Common myeloid progenitor, CD34-positive (primary cell): ENCODE measurements at places on chromosomes 4 and X.

GRCh38 chr4:107017443-107018343 lies 18.4 kb downstream of the DKK2 start:
- no peak overlapping the region for H3K4me3 ChIP-seq
- no peak for DNase-seq
- H3K36me3 ChIP-seq: no peaks in the 10 kb centered on the region

- peak; percentile 95 for DNase-seq
- peaks cover 8% of the 10 kb centered on the region for H3K4me1 ChIP-seq
- no peak overlapping the region for H3K27ac ChIP-seq
- no peaks in the 10 kb centered on the region for H3K36me3 ChIP-seq
- no peak overlapping the region for H3K4me3 ChIP-seq
- H3K27me3 ChIP-seq: no peaks in the 10 kb centered on the region
These were observed 81.9 kb upstream of the QRFPR start for GRCh38 chr4:121462660-121463261.

- no peak overlapping the region for H3K27ac ChIP-seq
- H3K27me3 ChIP-seq: no peaks in the 10 kb centered on the region
- no peaks in the 10 kb centered on the region for H3K4me1 ChIP-seq
- no peaks in the 10 kb centered on the region for H3K36me3 ChIP-seq
These were observed 146.8 kb downstream of the DCLK2 start for GRCh38 chr4:150224896-150225591.

DNA sequence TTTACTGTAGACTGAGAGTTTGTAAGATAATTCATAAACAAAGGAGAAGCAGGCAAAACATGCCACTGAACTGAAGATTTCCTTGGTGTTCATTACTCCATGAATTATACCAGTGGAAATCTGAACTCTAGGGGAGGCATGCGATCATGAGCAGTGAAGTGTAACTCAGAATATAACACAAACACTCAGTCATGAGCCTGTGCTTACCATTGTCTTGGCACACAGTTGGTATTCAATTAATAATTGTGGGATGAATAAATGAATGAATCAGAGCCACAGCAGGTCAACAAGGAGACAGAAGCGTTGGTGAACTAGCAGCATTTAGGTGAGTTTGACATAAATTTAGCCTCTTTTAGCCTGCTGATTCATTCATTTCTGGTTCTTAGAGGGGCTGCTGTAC lies 263.5 kb upstream of the DKK2 start:
- no peak overlapping the region for H3K27ac ChIP-seq
- DNase-seq: no peak
- H3K27me3 ChIP-seq: no peaks in the 10 kb centered on the region
- H3K4me1 ChIP-seq: no peaks in the 10 kb centered on the region

GRCh38 chr4:174152717-174153466 lies 130.6 kb downstream of the FBXO8 start:
- H3K36me3 ChIP-seq: no peaks in the 10 kb centered on the region
- peaks cover 2% of the 10 kb centered on the region for H3K27me3 ChIP-seq
- no peak overlapping the region for H3K27ac ChIP-seq
- no peak overlapping the region for H3K4me3 ChIP-seq

GRCh38 chrX:51215266-51215665 lies 117.4 kb upstream of the NUDT10 start:
- H3K27me3 ChIP-seq: no peaks in the 10 kb centered on the region
- no peaks in the 10 kb centered on the region for H3K4me1 ChIP-seq
- no peak overlapping the region for H3K4me3 ChIP-seq
- no peak overlapping the region for H3K27ac ChIP-seq
- DNase-seq: peak; percentile 5

DNA sequence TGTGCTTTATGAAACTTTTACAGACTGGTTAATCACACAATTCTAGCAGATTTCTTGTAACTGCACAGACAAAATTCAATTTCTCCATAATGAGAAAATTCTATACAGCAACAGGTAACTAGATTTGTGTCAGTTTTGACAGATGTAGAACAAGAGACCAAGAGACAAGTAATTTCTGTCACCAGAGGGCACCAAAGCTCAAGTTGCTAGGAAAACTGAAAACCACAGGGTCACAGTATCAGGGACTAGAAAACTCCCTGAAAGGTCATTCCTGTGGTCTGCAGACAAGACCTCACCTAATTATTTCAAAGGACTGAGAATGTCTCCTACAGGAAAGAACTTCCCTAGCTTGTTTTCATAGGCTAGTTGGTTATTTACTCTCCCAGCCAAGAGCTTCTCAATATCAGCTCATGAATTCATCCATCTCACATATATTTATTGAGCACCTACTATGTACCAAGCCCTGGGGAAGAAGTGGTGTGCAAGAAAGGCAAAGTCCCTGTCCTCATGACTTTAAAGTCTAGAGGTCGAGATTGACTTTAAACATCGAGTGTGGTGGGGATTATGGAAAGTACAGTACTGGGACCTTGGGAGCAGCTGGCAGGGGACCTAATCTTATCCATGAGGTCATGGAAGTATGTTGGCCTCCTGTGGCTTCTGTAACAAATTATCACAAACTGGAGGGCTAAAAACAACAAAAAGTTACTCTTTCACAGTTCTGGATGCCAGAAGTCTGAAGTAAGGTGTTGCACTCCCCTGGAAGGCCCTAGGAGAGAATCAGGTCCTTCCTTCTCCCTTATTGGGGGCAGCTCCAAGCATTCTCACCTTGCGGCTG lies 47.8 kb upstream of the SETD7 start:
- H3K27me3 ChIP-seq: no peaks in the 10 kb centered on the region
- no peak overlapping the region for H3K4me3 ChIP-seq
- no peak overlapping the region for H3K27ac ChIP-seq
- no peaks in the 10 kb centered on the region for H3K36me3 ChIP-seq
- H3K4me1 ChIP-seq: peaks cover 9% of the 10 kb centered on the region
- DNase-seq: peak; percentile 66

- no peak for DNase-seq
- no peak overlapping the region for H3K27ac ChIP-seq
- H3K36me3 ChIP-seq: no peaks in the 10 kb centered on the region
- peaks cover 8% of the 10 kb centered on the region for H3K27me3 ChIP-seq
These were observed 32.9 kb upstream of the NDP start for GRCh38 chrX:44006081-44006480.

- no peaks in the 10 kb centered on the region for H3K4me1 ChIP-seq
- DNase-seq: no peak
- no peaks in the 10 kb centered on the region for H3K36me3 ChIP-seq
- no peak overlapping the region for H3K27ac ChIP-seq
- H3K27me3 ChIP-seq: peaks cover 3% of the 10 kb centered on the region
These were observed 14.8 kb downstream of the ANK2 start for GRCh38 chr4:113064244-113064643.

DNA sequence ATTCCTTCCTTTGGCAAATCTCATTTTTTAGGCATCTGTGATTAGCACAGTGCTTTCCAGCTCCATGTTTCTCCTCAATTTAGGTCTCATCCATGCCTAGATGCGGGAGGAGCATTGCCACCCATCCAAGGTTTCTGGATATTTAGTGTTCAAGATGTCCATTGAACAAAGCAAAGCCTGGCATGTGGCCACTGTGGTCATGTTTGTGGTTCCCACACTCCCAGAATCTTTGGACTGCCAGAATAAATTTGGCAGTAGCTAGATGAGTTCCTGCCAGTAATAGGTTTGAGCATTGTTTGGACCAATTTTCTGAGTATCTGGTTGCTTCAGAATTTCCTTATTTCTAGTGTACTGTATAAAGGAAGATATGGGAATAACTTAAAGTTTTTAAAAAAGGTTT lies 1124.1 kb downstream of the ADGRL3 start:
- no peaks in the 10 kb centered on the region for H3K36me3 ChIP-seq
- no peaks in the 10 kb centered on the region for H3K4me1 ChIP-seq
- H3K4me3 ChIP-seq: no peak overlapping the region
- no peaks in the 10 kb centered on the region for H3K27me3 ChIP-seq
- DNase-seq: no peak
- H3K27ac ChIP-seq: no peak overlapping the region

- peak overlapping the region; percentile 44 for H3K27ac ChIP-seq
- H3K4me1 ChIP-seq: peaks cover 50% of the 10 kb centered on the region
- DNase-seq: peak; percentile 63
- H3K36me3 ChIP-seq: no peaks in the 10 kb centered on the region
- H3K27me3 ChIP-seq: no peaks in the 10 kb centered on the region
These were observed 37.0 kb downstream of the SH2D1A start for GRCh38 chrX:124383354-124383753.

GRCh38 chr4:121484633-121485032 lies 103.8 kb upstream of the QRFPR start:
- H3K4me1 ChIP-seq: no peaks in the 10 kb centered on the region
- DNase-seq: peak; percentile 48
- no peaks in the 10 kb centered on the region for H3K27me3 ChIP-seq
- no peak overlapping the region for H3K27ac ChIP-seq
- H3K4me3 ChIP-seq: no peak overlapping the region

DNA sequence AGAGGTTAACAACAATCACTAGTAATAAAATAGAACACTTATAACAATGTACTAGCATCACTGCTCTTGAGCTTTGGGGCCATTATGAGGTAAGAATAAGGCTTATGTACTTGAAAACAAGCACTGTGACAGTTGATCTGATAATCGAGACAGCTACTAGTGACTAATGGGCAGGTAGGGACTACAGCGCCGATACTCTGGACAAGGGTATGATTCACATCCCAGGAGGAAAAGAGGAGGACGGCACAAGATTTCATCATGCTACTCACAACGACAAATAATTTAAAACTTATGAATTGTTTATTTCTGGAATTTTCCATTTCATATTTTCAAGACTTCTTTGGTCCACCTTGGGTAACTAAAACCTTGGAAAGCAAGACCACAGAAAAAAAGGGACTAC lies 62.3 kb downstream of the FAM184B start:
- no peak overlapping the region for H3K27ac ChIP-seq
- H3K4me3 ChIP-seq: no peak overlapping the region
- DNase-seq: no peak
- H3K27me3 ChIP-seq: no peaks in the 10 kb centered on the region
- no peaks in the 10 kb centered on the region for H3K4me1 ChIP-seq

DNA sequence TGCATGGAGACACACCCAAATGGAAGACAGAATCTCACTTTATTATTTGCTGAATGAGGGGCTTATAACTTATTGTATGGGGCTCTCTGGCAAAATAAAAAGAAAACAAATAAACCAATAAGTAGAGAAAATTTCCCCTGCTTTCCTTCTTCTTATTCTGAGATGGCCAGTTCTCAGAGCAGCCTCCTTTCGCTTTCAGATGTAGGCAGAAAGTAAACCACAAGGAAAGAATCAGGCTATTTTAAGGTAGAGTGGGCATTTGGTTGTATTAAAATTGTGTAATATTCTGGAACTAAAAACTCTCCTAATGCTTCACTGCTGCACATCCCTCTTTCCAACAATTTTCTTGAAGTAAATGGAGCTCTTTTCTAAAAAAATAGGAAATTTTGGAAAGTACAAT lies 241.8 kb downstream of the GALNTL6 start:
- no peak overlapping the region for H3K4me3 ChIP-seq
- peaks cover 2% of the 10 kb centered on the region for H3K4me1 ChIP-seq
- H3K27ac ChIP-seq: peak overlapping the region; percentile 60
- H3K27me3 ChIP-seq: no peaks in the 10 kb centered on the region

DNA sequence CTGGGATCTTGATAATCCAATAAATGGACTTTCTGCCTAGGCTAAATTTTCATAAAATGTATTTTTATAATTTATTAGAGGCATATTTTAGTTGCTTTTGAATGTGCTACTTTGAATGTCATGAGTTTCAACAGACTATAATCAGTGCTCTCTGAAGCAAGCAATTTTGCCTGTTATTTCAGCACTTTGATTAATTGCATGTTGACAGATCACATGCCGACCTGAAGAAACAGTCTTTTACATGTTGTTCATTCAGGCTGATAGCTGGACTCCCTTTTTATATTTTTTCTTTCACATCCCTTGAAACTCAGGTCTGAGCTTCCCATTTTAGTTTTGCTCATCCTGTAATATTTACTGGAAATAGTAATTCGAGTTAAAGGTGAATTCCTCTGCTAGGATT lies 341.0 kb downstream of the NAP1L3 start:
- no peak overlapping the region for H3K27ac ChIP-seq
- no peaks in the 10 kb centered on the region for H3K4me1 ChIP-seq
- no peak for DNase-seq
- H3K36me3 ChIP-seq: no peaks in the 10 kb centered on the region

DNA sequence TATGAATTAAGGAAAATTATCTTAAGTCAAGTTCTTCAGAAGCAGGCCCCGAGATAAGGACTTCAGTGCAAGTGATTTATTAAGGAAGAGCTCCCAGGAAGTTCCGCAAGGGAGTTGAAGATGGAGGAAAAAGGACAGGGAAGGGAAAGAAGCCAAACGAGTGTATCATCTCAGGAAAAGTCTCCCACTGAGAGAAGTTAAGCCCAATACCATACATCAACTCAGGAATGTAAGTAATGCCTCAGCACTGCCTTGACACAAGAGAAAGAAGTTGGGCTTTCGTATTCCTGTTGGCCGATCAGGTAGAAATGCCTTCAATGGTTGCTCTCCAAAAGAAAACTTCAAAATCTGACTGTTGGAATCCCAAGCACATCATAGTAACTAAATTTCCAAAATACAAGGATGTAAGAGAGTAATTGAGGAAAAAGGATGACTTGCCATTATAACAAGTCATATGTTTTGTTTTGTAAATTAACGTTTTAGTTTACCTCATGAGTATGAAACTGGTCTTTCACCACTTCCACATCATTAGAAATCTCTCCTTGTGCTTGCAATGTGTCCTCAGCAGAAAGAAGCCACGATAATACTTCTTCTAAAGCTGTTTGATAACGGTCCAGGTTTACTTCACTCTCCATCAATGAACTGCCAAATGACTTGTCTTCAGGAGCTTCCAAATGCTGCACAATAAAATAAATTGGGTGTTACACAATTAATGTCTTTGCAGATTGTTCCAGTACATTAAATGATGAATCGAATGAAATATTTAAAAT lies 566.7 kb downstream of the DMD start:
- no peaks in the 10 kb centered on the region for H3K4me1 ChIP-seq
- no peak overlapping the region for H3K4me3 ChIP-seq
- H3K36me3 ChIP-seq: no peaks in the 10 kb centered on the region
- H3K27me3 ChIP-seq: no peaks in the 10 kb centered on the region

DNA sequence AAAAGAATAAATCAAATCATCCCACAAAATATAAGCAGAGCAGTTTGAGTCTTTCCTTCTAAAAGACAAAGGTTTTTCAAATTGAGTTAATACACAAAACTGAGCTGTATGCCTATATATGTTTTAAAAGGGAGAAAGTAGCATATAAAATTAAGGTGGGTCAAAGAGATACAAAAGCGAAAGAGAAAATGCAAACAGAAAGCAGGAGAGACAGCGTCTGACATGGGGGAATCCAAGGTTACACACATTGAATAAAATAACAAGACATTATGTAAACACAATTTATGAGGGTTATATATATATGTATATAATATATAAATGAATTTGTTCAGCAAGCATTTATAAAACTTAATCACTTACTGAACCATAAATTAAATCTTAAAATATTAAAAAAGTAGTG lies 276.1 kb upstream of the LCORL start:
- H3K4me3 ChIP-seq: no peak overlapping the region
- no peak overlapping the region for H3K27ac ChIP-seq
- no peaks in the 10 kb centered on the region for H3K4me1 ChIP-seq
- no peaks in the 10 kb centered on the region for H3K36me3 ChIP-seq
- no peak for DNase-seq

DNA sequence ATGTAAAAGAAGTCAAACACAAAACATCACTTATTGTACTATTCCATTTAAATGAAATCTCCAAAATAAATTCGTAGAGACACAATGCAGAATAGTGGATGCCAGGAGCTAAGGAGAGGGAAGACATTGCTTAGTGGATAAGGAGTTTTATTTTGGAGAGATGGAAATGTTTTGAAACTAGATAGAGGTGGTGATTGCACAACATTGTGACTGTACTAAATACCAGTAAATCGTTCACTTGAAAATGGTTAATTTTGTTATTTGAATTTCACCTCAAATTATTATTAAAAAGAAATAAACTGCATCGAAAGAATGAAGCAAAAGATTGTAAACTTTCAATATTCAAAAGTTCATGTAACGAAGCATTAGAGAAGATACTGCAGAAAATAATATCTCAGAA lies 9.7 kb upstream of the ACSL4 start:
- H3K27me3 ChIP-seq: no peaks in the 10 kb centered on the region
- no peak overlapping the region for H3K27ac ChIP-seq
- DNase-seq: no peak
- no peaks in the 10 kb centered on the region for H3K4me1 ChIP-seq
